ENCODE measurements at places on chromosomes 3 and 15.
A peak's percentile ranks its signal among the peaks of the same experiment; 100 is the strongest.

DNA sequence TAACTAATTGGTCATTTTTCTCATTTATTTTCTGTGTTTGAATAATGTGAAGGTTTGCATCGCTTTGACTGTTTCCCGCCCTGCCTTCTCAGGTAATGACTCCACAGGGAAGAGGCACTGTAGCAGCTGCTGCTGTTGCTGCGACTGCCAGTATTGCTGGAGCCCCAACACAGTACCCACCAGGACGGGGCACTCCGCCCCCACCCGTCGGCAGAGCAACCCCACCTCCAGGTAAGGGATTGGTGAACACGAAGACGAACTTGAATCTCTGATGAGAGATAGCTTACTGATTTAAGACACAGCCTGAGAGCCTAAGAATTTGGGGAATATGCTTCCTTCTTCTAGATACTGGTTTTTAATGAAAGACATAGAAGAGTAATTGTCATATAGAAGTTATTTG lies 22.9 kb downstream of the SNRPN start:
- DNase-seq = no peak

- DNase-seq = no peak
Measured at GRCh38 chr3:197540961-197541377, 14.8 kb downstream of the BDH1 start.

- DNase-seq = peak; percentile 20
Measured at GRCh38 chr3:3798631-3799113, 559 bp upstream of the LRRN1 start.

DNA sequence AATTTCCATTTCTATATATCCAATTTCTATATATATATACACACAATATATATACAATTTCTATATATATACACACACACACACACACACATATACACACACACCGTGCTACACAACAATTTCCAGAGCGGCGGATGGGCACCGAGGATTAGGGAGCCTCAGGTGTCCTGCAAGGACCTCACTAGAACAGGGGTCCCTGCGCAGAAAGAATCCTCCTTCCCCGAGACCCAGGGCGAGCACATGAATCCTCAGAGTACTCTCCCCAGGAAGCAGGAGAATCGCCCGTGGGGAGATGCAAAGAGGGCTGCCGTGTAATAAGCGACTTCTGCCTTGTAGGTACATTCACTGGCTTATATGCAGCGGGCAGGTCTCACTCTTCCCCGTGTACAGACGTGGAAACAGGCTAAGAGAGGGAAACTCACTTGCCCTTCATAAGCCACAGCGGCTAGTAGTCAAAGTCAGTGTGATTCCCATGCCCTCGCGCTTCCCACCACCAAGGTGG lies 467 bp downstream of the PIF1 start:
- no peak for DNase-seq

- no peak for DNase-seq
Measured at GRCh38 chr3:122023335-122023910, 1.4 kb upstream of the ILDR1 start.

GRCh38 chr3:89275001-89275400 lies 167.6 kb downstream of the EPHA3 start:
- DNase-seq = no peak

DNA sequence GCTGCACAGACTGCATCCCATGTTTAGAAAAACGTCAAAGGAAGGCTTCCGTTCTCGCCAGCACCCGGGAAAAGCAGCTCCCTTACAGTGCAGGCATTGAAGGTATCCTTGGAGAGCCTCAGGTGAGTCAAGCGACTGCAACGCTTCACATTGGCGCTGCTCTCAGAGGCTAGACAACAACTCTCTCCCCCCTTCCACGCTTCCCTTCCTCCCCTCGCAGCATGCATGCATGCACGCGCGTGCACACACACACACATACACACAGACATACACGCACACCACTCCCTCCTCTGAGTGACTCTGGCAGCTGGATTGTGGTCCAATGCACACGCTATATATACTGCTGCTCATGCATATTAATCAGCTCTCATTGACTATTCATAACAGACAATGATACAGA lies 191.1 kb downstream of the PDZRN3 start:
- no peak for DNase-seq

Data from stimulated activated CD8-positive, alpha-beta memory T cell treated with anti-CD3 and anti-CD28 coated beads, Interleukin-15, amount 100 ng/mL, for 1 hour (primary cell).